ENCODE measurements at places on chromosomes 1 and 21. TPM values are rescaled to one million over a fixed set of nuclear protein-coding genes. Genes with fewer than 3 reads are reported as not detected.
A peak's percentile ranks its signal among the peaks of the same experiment; 100 is the strongest.

Gene HES2
- 19.8 TPM for total RNA-seq

Gene UHMK1
- total RNA-seq: 49.8 TPM

Gene LCE2B
- not detected for total RNA-seq

Gene SLAMF1
- total RNA-seq: not detected

Gene UBR4
- 71.4 TPM for total RNA-seq

Gene PDC
- total RNA-seq: not detected

Gene KRTAP12-2
- total RNA-seq: not detected

DNA sequence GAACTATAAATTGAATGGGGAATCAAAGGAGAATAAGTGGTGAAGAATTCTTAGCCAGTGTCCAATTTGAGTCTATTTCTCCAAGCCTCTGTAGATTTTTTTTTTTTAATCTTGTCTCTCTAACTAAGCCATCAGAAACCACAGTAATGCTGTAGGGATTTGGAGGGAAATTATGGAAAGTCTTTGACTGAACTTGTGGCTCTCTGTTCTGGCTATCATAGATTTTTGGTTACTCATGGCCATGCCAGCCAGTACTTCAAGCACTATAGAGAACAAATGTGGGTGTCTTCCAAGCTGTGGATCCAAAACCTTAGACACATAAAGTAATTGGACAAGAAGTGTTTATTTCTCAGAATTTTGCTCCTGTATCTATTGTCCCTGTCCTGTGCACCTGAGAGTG is 147.9 kb downstream of the LRRC40 start:
- no peak for DNase-seq

DNA sequence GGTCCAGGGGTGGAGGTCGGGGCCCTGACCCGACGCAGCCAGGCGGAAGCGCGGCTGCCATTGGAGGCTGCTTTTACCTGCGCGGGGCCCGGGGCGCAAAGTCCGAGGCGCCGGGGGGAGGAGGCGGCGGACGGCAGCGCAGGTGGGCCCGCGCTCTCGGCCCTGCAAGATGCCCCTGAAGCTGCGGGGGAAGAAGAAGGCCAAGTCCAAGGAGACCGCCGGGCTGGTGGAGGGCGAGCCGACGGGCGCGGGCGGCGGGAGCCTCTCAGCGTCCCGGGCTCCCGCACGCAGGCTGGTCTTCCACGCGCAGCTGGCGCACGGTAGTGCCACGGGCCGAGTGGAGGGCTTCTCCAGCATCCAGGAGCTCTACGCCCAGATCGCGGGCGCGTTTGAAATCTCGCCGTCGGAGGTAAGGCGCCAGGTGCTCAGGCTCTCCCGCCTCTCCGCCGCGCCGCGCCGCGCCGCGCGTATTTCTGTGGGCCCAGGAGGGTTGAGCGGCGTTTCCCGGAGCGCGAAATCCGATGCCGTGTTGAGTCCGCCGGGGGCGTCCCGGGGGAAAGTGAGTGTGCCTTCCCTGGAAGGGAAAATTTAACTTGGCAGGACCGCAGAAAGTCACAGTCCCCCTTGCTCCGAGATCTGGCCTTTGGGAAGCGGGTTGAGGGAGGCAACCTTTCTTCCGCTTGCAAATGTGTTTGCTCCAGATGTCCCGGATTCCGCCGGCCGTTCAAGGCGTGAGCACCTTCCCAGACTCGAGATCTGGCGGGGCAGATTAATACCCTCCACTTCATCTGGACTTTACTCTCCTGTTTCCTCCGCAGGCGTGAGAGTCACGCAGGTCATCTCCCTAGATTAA is at the start of gene GIPC2:
GIPC2 (plus strand) TSS at position 41 of the 853 bp plus-strand sequence; CDS start at position 170, 129 bp downstream.
- DNase-seq: peak; percentile 42

GRCh38 chr1:22055463-22055862 is 3.0 kb downstream of the CDC42 start:
- no peak for DNase-seq

DNA sequence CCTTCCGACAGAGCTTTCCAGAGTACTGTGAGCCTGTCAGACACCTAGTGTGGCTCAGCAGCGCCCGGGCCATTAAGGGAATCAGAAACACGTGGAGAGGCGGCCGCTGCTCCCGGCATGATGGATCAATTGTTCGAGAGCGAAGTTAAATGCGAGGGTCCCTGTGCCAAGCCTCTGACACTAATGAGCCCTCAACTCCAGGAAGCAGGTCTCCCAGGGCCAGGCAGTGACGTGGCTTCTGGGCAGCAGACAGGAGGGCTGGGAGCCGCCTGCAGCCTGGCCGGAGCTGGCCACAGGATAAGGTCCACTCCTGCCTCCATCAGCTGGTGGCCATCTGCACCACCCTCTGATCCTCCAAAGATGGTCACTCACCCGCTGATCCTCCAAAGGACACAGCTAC is 67.5 kb upstream of the CLDN14 start:
- no peak for DNase-seq

- DNase-seq: no peak
Observed at GRCh38 chr1:41366455-41367287, 5.4 kb downstream of the FOXO6 start.

DNA sequence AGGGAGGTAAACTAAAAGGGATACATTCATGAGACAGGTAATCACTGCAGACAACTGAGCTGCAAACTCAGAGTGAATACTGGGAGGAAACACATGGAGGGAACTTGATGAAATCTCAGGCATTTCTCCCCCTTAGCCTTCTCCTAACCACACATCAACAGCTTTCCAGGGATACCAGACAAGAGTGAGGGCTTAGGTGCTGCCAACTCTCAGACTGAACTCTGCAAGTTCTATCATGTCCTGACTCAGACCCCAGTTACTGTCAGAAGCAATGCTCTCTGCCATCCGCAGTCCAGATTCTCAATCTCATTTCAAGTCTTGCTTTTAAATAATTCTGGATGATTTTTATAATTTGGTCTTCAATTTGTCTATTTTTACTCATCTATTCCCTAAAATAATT is 267.3 kb downstream of the LTN1 start:
- DNase-seq: no peak

GRCh38 chr1:156596426-156596825 is 4.8 kb downstream of the NAXE start:
- DNase-seq: no peak

DNA sequence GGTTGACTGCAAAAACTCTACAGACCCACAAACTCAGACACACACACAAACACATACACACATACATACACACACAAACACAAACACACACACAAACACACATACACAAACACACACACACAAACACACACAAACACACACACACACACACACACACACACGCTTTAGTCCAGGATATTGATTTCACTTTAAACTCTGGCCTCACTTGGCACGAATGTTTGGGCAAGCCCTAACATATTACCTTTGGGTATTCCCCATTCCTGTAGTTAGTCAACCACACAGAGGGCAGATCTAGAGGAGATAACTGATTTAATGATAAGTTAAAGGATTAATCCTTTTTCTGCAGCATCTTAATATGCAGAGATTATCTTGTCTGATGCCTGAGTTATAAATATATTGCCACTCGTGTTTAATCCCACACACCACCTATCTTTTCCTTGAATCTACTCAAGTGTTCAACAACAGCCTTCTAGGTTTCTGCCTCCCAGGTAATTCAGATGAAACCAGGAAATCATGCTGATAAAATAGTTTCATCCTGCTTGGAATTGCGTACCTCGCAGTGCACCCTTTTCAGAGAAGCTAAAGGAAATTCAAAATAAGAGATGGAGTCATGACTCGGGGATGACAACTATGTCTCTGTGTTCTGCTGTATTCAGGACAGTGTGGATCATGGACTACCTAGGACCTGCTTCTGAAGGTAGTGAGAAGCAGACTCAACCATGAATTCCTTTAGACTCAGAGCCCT is 14.5 kb upstream of the RUNX1 start:
- no peak for DNase-seq

DNA sequence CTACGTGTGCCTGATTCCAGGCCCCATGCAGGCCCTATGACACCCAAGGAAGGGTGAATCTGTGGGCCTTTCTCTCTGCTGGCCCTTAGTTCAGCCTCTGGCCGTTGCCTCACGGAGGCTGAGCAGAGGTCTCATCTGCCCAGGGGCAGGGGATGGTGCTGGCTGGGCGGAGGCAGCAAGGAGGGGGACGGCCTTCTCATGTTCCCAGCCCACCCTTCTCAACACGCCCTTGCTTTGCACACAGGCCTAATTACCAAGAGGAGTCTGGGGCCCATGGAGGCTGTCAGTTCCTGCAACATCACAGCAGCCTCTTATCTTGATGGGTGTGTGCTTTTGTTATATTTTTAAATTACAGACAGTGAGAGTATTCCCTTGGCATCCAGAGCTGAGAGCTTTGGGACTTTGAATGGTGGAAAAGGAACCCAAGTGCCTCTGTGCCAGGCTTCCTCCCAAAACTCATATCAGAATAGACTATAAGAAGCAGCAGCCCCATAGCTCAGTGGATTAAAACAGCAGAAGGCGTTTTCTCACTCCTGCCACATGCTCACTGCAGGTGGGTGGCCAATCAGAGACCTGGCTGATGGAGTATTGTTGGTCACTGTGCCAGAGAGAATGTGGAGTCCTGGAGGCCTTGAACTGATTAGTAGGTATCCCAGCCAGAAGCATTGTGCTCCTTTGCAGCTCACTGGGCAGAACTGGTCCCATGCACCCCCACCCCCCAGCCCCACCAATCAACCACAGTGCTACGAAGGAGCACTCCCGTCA is 164.9 kb downstream of the CAMTA1 start:
- no peak for DNase-seq

DNA sequence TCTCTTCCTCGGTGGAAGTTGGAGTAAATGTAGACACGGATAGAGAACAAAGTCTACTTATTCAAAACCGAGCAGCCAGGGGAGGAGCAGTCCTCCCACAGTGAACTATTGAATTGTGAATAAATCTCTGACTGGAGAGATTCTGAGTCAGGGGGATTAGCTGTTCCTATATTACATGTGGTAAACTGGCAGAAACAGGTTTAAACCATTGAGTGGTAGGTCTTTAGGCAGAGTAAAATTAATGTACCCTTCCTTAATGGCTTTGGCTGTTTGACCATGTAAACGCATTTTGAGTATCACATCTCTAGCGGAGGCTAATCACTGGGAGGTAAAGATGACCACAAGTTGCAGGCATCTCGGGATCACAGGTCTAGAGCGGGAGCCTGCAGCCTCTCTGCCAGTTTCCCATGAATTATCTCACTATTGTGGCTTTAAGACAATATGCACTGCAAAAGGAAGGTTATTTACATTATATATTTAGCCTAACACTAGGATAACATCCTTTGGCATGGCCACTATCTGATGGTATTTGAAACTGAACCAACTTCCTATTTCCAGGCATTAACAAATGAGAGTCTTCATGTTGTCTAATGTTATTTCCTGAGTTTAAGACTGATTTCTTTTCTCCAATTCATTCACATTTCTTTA is 7.9 kb upstream of the DISC1 start:
- DNase-seq: no peak

- DNase-seq: no peak
Observed at GRCh38 chr1:154568157-154568815, 708 bp downstream of the CHRNB2 start.

DNA sequence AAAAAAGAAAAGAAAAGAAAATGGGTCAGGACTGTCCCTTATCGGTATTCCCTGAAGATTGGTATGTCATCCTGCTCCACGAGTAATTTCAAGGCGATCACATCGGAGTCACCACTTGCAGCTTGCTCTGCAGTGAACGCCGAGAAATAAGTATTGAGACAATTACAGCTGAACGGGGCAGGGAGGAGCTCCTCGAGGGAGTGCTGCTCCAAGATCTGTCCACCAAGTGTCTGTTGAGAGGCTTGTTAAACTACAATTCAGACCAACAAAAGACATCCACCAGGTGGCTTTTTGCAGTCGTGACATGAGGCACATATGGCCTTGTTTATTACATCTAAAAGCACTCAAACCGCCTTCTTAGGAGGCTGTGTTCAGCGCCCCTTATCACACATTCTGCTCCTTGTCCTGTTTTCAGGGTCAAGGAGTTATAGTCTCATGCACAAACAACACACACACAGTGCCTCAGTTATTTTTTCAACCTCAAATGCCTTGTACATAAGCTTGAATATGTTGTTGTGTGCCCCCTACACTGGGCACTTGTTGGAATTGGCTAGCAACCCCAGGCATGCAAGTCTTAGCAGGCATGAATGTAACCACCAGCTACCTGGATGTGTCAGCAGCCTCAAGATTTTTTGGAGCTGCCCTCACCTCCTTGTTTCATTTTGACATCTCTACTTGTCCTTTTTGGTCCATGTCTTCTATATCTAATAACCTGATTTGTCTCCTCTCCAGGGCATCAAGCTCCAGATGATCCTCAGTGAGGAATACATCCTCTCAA is 13.0 kb upstream of the CD48 start:
- no peak for DNase-seq
